ENCODE measurements at places on chromosomes 2 and 18. TPM values are rescaled to one million over a fixed set of nuclear protein-coding genes. Genes with fewer than 3 reads are reported as not detected.

- no peak for DNase-seq
Measured at GRCh38 chr2:121388371-121388770, 103.4 kb upstream of the TFCP2L1 start.

GRCh38 chr2:184566716-184567115 lies 31.6 kb upstream of the ZNF804A start:
- no peak for DNase-seq

DNA sequence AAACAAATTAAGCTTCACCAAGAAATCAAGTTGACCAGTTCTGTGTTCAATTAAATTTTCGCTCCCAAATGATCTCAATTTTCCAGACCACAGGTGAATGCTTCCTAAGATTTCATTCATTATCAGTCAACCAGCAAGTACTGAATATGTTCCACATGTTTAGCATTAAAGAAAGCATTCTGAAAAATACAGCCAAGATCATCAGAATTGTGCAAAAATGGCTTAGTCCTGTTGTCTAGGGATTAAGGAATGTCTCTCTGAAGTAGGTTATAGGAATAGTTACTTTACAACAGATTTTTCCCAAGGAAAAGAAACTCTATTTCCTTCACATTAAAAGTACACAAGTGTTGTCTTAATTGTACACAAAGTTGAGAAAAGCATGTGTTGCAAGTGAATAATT lies 69.2 kb downstream of the NRXN1 start:
- DNase-seq, result no peak

DNA sequence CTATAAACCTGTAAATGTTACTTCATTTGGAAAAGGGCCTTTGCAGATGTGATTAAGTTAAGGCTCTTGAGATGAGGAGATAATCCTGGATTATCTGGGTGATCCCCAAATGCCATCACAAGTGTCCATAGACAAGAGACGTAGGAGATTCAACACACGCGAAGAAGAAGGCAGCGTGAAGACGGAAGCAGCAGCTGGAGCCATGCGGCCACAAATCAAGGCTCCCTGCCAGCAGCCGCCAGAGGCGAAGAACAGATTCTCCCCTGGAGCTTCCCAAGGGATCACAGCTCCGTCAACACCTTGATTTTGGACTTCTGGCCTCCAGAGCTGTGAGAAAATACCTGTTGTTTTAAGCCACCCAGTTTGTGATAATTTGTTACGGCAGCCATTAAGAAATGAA lies 11.0 kb upstream of the VAPA start:
- DNase-seq, result no peak

- no peak for DNase-seq
Measured at GRCh38 chr2:84972932-84973331, 2.0 kb downstream of the KCMF1 start.

- no peak for DNase-seq
Measured at GRCh38 chr2:28477087-28477486, 18.8 kb upstream of the PLB1 start.

Gene ATP5MC3
- total RNA-seq, result 208 TPM

Gene SERPINB2
- 0.28 TPM for total RNA-seq
